ENCODE measurements at places on chromosomes 4 and X.
A peak's percentile ranks its signal among the peaks of the same experiment; 100 is the strongest.

DNA sequence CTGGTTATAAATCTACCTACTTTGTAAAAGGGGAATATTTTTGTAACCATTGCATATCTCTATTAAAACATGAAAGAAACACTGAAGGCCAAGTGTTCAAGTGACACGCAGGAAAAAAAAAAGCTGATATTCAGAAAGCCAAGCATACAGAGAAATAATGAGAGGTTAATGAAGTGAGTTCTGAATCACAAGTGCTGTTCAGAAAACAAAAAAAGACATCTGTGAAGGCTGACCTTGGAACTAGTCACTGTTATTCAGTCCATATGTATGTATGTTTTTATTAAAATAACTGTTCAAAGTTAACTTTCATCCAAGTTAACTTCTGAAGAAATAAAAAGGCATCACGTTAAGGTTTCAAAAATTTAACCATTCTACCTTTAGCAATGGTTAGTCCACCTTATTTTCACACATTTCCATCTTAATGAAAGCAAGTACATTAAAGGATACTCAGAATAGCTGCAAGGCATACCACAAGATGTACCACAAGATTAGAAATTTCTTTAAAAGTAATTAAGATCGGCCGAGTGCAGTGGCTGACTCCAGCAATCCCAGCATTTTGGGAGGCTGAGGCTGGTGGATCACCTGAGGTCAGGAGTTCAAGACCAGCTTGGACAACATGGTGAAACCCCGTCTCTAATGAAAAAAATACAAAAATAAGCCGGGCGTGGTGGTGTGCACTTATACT, 31.4 kb downstream of the SH3RF1 start:
- DNase-seq: no peak

DNA sequence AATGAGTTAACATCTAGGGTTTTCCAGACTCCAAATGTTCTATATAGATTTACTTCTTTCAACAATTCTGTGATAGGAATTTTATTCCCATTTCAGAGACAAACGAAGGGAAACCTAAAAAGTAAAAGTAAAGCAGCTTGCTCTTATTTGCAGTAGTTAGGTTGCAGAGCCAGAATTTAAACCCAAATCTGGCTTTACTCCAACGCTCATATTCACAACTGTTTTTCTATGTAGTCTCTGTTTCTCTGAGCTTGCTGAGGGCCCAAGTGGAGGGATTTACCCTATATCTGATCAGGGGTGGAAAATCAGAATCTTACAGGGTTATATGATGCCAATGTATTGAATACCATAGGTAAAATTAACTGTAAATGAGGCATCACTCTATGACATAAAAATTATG, 599.1 kb upstream of the GRIA3 start:
- no peak for DNase-seq

DNA sequence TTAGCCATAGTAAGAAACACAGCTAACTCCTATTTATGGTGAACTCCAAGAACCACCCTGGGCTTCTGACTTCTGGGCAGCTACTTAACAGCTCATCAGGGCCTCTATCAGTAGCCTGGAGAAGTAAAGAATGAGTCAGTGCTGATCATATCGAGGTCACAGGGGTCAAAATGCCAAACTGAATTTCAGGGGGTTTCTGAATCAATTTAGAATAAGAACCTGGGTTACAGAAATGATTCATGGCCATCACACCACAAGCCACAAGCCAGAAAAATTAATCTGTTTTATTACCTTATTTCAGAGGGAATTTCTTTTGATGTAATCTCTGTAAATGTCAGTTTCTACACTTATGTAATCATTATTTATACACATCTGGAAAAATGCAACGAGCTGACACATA, 64.4 kb downstream of the CHST7 start:
- no peak for DNase-seq

DNA sequence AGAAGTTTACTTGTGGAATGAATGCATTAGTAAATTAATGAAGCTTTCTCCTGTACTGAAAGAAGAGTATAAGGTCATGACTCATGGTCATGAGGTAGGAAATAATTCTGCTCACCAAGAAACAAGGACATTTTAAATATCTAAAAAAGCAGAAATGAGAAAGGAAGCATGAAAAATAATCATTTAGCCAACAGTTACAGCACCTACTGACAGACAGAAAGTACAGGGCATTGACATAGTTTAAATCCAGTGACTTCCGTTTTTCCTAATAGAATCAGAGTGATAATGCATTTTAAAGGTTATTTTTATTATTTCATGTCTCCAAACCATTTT, 30.5 kb upstream of the ACSL1 start:
- peak; percentile 16 for DNase-seq

DNA sequence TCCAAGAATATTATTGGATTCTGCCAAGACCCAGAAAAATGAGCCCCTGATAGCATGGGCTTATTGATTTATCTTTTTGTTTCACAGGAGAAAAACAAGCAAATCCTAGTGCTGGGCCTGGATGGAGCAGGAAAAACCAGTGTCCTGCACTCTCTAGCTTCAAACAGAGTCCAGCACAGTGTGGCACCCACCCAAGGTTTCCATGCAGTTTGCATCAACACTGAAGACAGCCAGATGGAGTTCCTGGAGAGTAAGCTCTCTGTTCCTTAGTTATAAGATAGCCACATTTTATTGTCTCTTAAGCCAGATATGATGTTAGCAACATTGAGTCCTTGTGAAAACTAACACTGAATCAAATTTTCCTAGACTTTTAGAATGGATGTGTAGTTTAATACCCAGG, 5.5 kb downstream of the ARL9 start:
- DNase-seq: no peak

GRCh38 chr4:154065368-154065767, 276.5 kb upstream of the SFRP2 start:
- DNase-seq: no peak

GRCh38 chrX:38881727-38882126, 80.5 kb downstream of the MID1IP1 start:
- DNase-seq: peak; percentile 10

GRCh38 chr4:83013420-83013867, 2.8 kb upstream of the LIN54 start:
- DNase-seq: no peak

- no peak for DNase-seq
Observed at GRCh38 chr4:101081166-101081565, 266.2 kb downstream of the PPP3CA start.

DNA sequence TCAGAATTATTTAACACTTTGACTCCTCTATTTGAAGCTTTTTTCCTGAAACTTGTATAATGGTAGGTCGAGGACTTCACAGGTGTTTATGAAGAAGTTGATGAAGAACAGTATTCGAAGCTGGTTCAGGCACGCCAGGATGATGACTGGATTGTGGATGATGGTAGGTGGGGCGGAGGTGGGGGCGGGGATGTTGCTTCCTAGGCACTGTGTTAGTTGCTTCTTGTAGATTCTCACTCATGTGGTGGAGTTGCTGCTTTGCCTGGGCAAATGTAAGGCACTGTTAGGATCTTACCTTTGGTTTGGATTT, 9.4 kb downstream of the POLA1 start:
- no peak for DNase-seq

GRCh38 chr4:37902212-37902611, 11.3 kb downstream of the TBC1D1 start:
- no peak for DNase-seq

DNA sequence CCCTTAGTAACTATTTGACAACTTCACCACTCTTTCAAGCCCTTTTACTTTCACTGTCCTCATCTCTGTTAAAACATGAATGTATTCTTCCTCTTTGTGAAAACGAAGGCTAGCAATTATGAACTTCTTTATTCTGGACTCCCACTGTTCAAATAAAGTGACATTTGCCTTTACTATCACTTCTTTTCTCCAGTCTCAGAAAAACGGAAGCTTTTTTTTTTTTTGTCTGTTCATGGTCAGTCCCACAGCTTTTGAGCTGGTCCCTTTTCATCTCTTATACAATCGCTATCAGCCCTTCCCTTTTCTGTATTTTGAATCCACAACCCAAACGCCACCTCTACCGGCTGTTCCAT, 327.7 kb downstream of the DKK2 start:
- peak; percentile 19 for DNase-seq

GRCh38 chrX:42260854-42261253, 337.5 kb upstream of the CASK start:
- no peak for DNase-seq

DNA sequence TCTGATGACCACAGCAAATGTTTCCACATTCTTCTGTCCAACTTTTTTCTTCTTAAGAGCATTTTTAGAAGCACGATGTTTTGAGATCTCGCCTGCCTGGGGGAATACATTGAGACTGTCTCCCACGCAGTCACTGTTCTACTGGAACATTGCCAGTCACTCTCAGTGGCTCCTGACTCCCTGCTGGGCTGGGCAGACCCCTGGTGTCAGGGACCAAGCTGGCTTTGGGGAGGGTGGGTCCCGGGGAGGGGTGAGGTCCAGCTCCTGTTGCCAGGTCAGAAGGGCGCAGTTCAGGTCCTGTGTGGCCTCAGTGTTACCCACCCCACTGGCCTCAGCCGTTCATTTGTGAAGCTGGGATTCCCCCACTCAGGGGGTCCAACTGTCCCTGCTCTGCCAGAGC, 18.9 kb upstream of the ABLIM2 start:
- no peak for DNase-seq

DNA sequence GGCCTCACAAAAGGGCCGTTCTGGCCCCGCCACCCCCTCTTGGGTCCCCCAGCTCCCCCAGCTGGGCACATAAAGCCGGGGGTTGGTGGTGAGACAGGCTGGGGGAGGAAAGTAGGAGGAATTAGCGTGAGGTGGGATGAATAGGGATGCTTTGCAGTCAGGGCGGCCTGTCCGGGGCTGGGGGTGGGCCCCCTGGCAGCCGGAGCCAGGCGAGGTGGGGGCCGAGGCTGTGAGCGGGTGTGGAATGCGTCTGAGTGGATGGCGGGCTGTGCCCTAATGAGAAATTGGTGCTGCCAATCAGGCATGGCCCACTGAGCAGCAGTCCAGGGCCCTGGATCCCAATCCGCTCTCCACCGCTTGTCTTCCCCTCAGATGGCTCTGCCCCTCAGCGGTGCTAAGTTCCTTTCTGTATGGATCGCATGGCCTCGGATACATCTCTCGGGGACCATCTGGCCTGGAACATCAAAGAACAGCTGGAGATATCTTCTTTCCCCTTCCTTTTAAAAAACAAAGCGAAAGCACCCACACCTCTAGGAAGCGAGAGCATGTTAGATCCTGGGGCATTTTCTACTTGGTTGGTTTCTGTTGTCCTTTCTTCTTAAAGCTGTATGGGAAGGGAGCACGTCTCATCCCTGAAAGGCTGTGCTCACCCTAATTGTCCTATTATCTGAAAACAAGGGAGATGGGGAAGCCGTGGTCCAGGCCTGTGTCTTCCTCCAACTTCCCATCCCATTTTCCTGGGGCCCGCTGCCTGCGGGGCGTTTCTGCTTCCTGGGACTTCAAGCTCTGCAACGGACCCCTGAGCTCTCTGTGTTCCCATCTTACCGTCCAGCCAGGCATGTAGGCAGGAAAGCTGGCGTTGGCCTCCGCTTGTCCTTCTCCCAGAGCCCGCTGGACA, 106.9 kb downstream of the SORCS2 start:
- no peak for DNase-seq

- DNase-seq: no peak
Observed at GRCh38 chr4:4831825-4832224, 27.6 kb upstream of the MSX1 start.

GRCh38 chrX:47936224-47936939, 67.4 kb downstream of the ZNF182 start:
- DNase-seq: no peak

DNA sequence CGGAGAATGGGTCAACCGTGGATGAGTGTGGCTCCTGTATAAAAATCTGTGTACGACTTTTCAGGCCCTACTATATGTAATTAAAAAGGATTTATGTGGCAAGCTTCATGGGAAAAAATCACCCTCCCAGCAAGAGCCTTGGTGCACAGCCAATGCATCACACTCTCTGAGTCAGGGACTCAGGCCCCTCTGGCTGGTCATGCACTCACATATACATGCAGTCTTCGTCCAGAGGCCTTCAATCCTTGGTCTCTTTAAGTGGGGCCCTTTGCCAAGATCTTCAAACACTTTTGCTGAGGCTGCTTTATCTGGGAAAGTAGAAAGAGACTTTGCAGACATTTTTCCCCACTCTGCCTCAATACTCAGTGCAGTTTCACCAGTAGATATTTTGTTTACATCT, 311.4 kb upstream of the FSTL5 start:
- DNase-seq: no peak

- DNase-seq: no peak
Observed at GRCh38 chrX:65633826-65634225, 33.6 kb upstream of the MSN start.

- no peak for DNase-seq
Observed at GRCh38 chr4:115433491-115433890, 320.1 kb upstream of the NDST4 start.

DNA sequence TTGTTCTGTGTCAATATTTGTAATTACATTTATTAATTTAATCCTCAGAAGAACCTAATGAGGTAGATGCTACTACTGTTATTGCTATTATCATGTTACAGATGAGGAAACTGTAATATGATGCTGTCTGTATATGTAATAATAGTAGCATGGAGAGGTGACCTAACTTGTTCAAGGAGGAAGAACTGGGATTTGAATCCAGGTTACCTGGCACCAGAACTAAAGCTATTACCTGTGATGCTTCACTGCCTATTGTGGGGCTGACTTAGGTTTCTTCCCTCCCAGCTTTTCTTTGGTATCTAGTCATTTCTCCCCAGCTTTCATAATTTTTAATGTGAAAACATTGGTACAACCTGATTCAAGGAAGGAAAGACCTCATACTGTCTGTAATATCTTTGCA, 43.6 kb downstream of the RAPGEF2 start:
- no peak for DNase-seq

DNA sequence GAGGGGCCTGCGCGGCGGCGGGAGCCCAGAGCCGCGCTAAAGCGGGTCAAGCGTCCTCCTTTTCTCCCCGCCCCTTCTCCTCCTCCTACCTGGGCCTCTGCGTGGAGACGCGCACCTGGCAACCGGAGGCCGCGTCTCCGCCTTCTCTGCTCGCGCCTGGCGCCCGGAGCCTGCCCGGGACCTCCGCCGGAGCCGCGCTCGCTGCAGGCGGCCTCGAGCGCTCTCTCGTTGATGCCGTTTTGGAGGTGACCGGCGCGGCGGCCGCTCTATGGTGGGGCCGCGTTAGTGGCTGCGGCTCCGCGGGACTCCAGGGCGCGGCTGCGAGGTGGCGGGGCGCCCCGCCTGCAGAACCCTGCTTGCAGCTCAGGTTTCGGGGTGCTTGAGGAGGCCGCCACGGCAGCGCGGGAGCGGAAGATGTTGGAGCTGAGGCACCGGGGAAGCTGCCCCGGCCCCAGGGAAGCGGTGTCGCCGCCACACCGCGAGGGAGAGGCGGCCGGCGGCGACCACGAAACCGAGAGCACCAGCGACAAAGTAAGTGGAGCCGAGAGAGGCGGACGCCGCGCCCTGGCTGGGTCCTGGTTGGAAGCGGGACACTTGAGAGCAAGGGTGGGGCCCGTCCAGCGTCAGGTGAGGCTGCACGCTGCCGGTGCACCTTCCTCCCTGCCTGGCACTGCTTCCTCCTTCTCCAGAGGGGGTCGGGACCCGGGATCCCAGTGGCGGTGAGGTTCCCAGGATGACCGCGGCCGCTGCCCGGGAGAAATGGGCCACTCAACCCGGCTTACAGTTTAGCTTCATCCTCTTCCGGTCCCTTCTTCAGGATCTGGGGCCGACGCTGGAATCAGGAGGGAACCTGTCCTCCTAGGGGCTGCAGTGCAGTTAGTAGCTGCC, at the start of gene CDS1:
Gene CDS1, plus strand, starts transcription at position 140 of the 888 bp plus-strand sequence. Its CDS starts 275 bp downstream, at position 415.
- DNase-seq: no peak

- DNase-seq: no peak
Observed at GRCh38 chr4:139286186-139286698, 6.2 kb upstream of the MGARP start.
